Occipital lobe (tissue), 3 donors: ENCODE measurements at places on chromosomes 1 and 21. TPM values are rescaled to one million over a fixed set of nuclear protein-coding genes. Genes with fewer than 3 reads are reported as not detected.

The RIMKLA gene
- 22.9 TPM for total RNA-seq

The ELAPOR1 gene
- 19.5 TPM for total RNA-seq

The VWA1 gene
- total RNA-seq: 4.1 TPM

DNA sequence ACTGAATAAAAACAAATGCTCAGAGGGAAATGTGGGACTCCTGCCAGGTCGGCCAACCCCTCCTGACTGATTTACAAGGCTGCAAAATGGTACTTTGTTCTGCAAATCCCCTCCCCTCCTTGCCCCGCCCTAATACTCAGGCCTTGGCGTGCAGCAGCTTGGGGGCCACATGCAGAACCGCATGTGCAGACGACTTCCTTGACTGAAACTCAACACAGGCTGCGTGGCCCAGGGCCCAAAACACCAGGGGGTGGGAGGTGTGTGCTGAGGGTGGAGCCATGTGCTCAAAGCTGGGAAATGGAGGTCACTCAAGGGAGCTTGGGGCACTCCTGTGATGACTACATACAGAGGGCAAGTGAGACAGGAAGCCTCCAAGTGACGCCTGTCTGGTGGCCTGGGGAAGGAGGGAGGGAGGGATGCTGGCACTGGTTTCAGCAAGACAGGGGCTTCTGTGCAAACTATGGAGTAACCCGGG is 87.2 kb downstream of the MRPL37 start:
- peak; percentile 41 for DNase-seq

DNA sequence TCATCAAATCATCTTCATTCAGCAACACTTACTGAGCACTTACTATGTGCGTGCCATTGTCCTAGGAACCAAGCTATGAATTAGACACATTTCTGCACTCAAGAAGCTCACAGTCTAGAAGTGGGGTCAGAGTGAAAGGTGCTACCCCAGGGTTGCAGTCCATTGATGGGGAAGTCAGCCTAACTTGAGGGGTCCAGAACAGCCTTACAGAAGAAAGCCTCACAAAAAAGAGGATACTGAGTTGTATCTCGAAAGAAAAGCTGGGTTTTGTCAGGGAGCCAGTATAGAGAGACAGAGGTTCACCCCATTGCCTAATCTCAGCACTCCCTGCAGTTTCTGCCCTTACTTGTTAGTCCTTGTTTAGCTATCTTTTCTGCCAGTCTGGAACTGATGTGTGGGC is 153.1 kb upstream of the JUN start:
- no peak for DNase-seq
